ENCODE measurements at places on chromosomes 16 and 17.

DNA sequence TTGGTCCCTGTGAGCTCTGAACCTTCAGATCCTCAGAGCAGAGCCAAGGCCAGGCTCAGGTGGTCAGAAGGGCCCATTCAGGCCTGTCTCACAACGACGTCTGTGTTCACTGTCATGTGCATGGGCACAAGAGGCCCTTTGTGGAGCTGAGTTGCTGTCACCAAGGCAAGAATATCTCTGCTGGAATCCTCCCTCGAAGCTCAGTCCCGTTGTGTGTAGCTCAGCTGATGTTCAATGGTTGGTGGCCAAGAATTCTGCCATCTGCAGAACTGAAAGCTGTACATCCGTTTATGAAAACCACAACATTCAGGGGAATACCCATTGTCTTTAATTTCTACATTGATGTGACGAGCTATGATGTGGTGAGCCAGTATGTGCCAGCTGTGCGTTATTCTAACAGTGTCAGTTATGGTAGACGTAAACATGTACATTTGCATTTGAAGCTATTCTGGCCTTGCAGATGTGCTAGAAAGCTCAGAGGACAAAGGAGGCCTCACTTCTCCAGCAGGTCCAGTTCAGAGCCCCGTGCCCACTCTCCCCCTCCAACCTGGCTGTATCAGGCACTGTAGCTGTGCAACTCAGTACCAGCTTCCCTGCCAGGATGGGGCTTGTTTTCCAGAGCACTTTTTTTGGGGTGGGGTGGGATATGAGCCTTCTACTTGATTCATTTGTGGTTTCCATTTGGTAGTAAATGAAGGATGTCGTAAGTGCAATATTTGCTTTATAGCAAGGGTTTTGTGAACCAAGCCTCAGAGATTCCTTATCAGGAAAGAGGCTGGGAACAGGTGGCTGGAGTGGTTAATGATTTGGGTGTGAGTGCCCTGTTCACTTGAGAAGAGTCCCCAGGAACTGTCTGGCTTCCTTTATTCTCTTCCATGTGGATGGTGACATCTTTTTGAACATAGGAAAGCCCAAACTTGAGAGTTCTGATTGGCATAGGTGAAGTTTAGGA lies 56.1 kb downstream of the B9D1 start:
- no peak for DNase-seq

DNA sequence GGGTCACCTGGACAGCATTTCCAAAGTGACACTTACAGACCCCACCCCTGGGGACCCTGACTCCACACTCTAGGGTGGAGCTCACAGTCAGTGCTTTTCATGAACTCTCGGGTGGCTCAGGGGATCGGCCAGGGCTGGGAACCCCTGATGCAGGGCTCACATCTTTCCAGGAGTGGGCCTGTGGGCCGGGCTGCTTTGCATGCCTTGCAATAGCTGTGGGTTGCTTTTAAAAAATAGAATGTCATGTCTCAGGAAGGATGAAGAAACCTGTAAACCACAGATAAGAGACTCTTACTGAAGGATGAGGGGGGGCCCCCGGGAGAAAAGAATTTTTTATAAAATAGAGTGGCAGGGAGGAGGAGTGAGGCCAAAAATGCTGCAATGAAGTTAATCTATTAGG lies 40.2 kb downstream of the RBFOX3 start:
- no peak for DNase-seq

DNA sequence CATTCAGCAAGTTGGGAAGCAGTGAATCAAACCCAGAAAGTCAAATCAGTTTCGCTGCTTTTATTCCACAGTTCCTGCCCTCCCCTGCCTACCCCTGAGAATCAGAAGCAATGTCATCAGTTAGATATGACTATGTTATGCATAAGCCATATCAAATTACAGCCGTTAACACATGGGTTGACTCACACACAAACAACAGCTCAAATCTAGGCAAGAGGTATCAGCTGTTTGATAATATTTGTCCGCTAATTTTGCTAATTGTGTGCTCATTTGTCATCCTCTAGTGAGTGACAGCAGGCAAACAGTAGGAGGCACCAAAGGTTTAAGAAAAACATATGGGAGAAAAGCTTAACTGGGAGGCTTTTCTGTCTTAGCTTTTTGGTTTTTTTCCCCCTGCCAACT lies 327.4 kb upstream of the CCL2 start:
- DNase-seq = no peak

- DNase-seq = no peak
Measured at GRCh38 chr17:83160443-83161297, 81.3 kb downstream of the METRNL start.

GRCh38 chr17:73145641-73146040 lies 19.2 kb upstream of the SSTR2 start:
- no peak for DNase-seq

DNA sequence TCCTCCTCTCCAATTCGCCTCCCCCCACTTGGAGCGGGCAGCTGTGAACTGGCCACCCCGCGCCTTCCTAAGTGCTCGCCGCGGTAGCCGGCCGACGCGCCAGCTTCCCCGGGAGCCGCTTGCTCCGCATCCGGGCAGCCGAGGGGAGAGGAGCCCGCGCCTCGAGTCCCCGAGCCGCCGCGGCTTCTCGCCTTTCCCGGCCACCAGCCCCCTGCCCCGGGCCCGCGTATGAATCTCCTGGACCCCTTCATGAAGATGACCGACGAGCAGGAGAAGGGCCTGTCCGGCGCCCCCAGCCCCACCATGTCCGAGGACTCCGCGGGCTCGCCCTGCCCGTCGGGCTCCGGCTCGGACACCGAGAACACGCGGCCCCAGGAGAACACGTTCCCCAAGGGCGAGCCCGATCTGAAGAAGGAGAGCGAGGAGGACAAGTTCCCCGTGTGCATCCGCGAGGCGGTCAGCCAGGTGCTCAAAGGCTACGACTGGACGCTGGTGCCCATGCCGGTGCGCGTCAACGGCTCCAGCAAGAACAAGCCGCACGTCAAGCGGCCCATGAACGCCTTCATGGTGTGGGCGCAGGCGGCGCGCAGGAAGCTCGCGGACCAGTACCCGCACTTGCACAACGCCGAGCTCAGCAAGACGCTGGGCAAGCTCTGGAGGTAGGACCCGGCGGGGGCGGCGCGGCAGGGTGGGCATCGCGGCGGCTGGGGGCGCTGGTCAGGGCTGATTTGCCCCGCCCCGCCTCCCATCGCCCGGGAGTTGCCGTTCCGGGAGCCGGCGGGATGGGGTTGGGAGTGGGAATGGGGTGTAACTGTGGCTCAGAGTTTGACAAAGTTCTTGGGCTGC lies 567 bp downstream of the SOX9 start:
- DNase-seq = peak; percentile 53

GRCh38 chr16:57826706-57827625 lies 24.7 kb upstream of the KIFC3 start:
- peak; percentile 30 for DNase-seq

GRCh38 chr17:7237761-7238419 lies 1.4 kb downstream of the PHF23 start:
- peak; percentile 77 for DNase-seq

DNA sequence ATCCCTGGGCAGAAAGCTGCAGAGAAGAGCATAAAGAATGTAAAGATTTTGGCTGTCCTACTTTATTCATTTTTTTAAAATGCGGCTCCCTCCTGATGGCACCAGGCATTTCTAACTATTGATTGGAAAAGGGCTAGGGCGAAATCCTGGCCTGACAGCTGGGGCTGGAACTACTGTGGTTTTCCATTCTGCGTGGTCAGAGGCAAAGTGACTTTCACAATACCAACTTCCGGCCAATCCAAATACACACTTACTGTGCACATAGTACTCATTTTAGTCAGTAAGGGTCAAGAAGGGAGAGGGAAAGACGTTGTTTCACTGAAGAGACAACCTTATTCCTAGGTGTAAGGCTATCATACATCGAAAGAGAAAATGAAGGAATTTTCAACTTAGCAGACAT lies 113.8 kb upstream of the PMFBP1 start:
- no peak for DNase-seq

DNA sequence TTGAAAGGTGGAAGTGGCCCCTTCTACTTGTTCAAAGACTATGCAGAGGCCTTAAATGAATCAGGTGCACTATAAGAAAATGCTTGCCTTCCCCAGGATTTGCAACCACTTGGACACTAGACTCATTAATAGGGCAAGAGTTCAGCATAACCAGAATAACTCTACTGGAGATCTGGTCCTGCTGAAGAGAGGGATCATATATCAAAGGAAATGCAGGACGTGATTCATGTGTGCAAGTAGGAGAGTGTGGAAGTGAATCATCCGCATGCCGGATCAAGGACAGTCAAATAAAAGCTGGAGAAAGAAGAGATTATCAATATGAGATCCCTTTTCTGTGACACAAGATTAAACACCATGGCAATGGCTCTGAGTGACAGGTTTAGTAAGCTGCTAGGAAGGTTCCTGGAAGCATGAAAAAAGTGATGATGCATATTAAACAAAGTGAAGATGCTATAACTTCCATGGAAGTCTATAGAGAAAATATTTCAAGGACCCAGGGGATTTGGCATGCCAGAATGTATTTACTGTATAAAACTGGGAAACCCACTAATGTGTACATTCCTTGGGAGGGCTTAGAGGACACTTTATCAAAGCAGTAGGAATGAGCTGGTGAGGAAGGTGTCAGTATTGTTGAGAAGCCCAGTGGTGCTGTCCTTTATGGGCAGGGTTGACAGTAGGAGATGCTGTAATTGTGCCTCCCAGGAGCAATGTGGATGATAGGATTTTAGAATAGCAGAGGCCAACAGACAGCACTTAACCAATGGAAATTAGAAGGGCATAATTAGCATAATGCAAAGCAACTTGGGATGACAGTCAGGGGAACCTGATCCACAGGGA lies 133.1 kb downstream of the ABCA8 start:
- DNase-seq = peak; percentile 82

GRCh38 chr17:6162216-6162615 lies 92.0 kb downstream of the WSCD1 start:
- DNase-seq = no peak

GRCh38 chr17:61511480-61512182 lies 59.4 kb downstream of the TBX4 start:
- peak; percentile 49 for DNase-seq

- DNase-seq = peak; percentile 77
Measured at GRCh38 chr16:64196444-64196843, 925.4 kb downstream of the CDH11 start.

DNA sequence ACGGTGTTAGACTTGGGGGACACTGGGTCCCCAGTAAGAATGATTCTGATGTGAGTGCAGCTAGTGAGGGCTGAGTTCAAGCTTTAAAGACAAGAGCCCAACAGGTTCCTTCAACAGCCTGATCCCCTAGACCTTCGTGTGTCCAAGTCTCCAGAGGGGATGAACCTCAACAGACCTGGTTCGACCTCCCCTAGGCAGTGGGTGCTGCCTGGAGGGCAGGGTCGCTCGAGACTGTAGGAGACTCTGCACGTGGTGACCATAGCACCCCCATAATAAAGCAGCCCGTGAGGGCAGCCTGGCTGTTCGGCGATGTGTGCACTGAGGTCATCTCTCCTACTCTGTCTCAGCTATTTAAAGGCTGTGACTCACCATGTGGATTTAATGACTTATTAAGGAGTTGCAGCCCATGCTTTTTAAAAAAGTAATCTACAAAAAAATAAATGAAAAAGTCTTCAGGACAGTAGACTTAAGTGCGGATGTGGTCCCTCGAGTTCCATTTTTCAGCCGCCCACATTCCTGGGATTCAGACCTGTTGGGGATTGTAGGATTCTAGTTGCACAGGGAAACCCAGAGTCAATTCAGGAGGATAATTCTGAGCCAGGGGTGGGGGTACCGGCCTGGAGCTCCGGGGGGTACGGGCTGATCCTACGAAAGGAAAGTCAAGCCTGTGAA lies 23.4 kb upstream of the METRNL start:
- peak; percentile 94 for DNase-seq

- DNase-seq = peak; percentile 63
Measured at GRCh38 chr16:65967376-65967775, 399.1 kb upstream of the CDH5 start.

DNA sequence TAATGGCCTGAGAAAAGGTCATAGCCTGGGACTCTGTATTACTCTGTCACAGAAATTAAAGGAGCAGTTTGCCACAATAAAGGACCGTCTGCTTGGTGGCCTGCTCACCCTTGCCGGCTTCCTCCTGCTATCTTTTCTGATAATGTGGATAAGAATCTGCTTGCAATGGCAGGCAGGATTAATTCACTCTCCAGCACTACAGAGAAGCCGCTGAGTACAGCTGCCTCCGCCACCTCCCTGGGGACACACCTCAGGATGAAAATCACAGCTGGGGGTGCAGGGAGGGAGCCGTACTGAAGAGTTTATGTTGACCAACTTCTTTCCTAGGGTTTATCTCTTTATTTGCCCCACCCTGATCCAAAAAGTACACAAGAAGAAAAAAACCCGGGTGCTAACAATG lies 245.9 kb upstream of the RPL38 start:
- DNase-seq = no peak

DNA sequence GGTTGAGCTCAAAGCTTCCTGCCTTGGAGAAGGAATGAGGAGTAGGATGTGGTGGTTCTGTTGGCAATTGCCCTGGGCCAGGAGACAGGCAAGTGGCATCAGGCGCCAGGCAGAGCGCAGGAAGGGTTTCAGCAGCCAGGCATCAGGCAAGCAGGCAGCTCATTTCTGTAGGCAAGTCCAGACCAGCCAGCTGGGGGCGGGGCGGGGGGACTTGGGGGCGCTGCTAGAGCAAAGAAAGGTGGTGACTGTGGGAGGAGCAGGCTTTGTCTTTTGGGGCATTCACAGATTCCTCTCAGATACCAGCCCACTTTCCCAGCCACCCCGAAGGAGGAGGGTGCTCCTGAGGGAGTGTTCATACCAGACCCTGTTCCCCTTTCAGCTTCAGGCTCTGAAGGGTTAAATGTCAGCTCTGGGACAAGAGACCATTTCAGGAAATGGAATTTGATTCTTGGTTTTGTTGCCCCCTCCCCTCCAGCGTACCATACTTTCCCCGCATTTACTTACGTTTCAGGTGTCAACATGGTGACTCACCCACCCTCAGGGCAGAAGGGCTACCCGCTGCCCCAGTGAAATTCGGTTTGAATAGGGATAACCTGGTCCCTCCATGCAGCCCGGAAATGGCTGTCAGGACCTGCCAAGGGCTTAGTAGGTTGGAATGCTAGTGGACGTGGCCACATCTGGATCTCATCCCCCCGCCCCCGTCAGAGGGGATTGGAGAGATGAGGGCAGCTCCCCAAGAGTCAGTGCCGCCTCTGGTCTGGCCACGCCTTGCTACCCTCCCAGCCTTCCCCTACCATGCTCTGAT lies 13.2 kb downstream of the NGFR start:
- peak; percentile 48 for DNase-seq

- peak; percentile 67 for DNase-seq
Measured at GRCh38 chr17:40553694-40554534, 11.4 kb downstream of the CCR7 start.

- DNase-seq = peak; percentile 99
Measured at GRCh38 chr17:63842540-63843386, at the start of gene SMARCD2. Gene SMARCD2 (minus strand): TSS chr17:63842685. CDS start chr17:63842674, 11 bp downstream.
